ENCODE measurements at places on chromosomes 4 and X.
A peak's percentile ranks its signal among the peaks of the same experiment; 100 is the strongest.

- DNase-seq = no peak
Observed at GRCh38 chr4:185735866-185736400, 76.1 kb downstream of the SORBS2 start.

DNA sequence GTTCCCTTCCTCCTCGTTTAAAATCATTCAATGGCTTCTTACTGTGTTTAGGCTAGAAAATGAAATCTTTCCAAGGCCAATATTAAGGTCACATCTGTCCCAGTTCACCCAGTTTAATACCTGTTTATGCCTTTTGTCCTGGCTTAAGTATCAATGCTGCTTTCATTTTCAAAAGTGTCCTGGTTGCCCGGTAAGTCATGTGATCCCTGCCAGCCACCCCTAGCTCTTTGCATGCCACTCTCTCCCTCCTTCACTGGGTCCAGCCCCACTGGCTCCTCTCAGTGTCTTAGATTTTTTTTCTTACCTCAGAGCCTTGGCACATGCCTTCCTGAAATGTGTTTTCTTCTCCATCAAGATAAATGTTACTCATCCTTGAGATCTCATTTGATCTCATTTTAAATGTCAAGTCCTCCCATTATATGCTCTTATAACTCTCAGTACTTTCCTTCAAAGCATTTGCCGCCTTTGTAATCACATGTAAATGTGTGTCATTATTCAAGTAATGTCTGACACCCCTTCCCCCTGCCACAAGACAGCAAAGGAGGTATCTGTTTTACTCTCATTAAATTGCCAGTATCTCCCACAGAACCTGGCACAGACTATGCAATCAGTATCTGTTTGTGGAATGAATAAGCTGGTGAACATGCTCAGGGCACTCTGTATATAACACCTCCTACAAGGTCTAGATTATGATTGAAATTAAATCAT, 472.5 kb upstream of the RPS6KA3 start:
- no peak for DNase-seq

DNA sequence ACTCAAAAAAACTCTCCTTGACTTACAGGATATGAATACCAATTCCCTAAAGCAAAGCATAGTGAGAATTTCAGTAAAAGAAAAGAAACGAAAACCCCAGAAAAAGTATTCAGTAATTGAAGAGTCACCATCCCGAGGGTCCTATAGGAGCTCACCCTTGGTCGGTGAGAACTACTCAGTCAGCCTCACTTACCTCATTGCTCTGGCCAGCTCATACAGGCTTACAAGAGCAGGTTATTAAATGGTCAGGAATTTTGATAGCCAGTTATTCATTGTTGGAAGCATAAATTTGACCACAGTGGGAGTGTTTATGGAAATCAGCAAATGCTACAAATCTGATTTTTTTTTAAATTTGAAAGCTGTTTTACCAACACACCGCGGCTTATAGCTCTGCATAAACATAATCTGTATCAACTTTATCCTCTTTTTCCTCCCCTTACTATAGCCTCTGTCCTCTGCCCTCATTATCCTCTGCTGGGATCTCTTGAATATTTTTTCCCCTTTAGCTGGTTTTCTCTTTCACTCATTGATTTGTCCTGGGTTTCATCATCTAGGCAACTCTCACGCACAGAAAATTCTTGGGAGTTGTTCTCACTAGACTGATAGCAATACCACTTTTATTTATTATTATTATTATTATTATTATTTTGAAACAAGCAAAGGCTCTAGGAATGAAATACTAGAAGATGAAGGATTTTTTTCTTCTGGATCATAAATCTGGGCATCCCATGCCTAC, 11.0 kb upstream of the CXCL2 start:
- DNase-seq = no peak

GRCh38 chr4:40749717-40750460, at the start of gene NSUN7:
Gene NSUN7, plus strand, starts transcription at chr4:40749955. Its CDS starts 739 bp downstream, at chr4:40750694.
- DNase-seq = peak; percentile 89

DNA sequence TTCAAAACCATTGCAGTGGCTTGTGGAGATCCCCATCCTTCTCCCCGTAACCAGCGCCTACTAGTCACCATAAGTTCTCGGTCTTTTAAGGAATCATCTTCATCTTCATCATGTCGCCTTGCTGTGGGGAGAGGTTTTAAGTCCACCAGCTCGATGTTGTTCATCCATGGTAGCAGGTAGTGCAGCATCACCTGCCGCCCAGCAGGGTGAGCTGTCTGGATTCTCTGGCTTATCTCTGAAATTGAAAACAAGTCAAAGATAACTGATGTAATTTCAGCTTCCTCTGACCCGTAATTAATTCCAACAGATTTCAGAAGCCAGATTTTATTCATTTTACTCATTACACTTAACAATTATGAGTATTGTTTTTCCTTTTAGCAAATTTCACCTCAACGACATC, 67.4 kb downstream of the ZAR1 start:
- DNase-seq = no peak

- DNase-seq = no peak
Observed at GRCh38 chrX:6941041-6941440, 206.5 kb upstream of the STS start.
